ENCODE measurements at places on chromosomes 4 and X. TPM values are rescaled to one million over a fixed set of nuclear protein-coding genes. Genes with fewer than 3 reads are reported as not detected.
A peak's percentile ranks its signal among the peaks of the same experiment; 100 is the strongest.

GRCh38 chr4:147336252-147336651, 144.6 kb upstream of the EDNRA start:
- H3K36me3 ChIP-seq = no peaks in the 10 kb centered on the region
- H3K27ac ChIP-seq = no peak overlapping the region
- H3K4me3 ChIP-seq = no peak overlapping the region

DNA sequence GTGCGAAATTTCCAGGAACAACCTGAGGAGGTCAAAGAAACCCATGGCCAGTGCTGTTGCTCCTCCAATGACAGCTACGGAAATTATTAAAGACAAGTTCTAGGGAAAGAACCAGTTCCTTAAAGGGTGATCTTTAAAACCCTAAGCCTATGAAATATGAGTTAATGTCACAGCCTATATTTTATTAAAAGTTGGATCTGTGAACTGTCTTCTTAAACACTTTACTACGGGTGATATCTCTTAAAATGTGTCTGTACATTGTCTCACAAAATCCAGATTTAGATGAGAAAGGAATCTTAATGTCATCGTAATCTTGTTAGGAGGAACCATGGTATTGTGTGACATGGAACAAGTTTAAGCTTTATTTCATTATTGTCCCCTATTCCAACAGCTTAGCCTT, 46.3 kb upstream of the VCX3B start:
- H3K4me3 ChIP-seq = no peak overlapping the region
- no peak for DNase-seq
- H3K27me3 ChIP-seq = no peaks in the 10 kb centered on the region

- no peak for DNase-seq
- H3K36me3 ChIP-seq = no peaks in the 10 kb centered on the region
- peaks cover 5% of the 10 kb centered on the region for H3K27me3 ChIP-seq
- no peak overlapping the region for H3K4me3 ChIP-seq
- H3K27ac ChIP-seq = no peak overlapping the region
These were observed 103.2 kb downstream of the ENPP6 start for GRCh38 chr4:184114431-184114830.

- H3K36me3 ChIP-seq = peaks cover 56% of the 10 kb centered on the region
- peaks cover 6% of the 10 kb centered on the region for H3K4me1 ChIP-seq
- no peak overlapping the region for H3K4me3 ChIP-seq
- H3K27me3 ChIP-seq = no peaks in the 10 kb centered on the region
- peak overlapping the region; percentile 12 for H3K27ac ChIP-seq
These were observed 21.8 kb downstream of the CMC4 start for GRCh38 chrX:155048977-155049619.

The DGAT2L6 gene
- total RNA-seq = not detected

The NPY1R gene
- not detected for total RNA-seq

Data from activated B cell treated with CpG ODN at 0.5 μM for 24 hours (primary cell).